ENCODE measurements at places on chromosomes 1 and 21. TPM values are rescaled to one million over a fixed set of nuclear protein-coding genes. Genes with fewer than 3 reads are reported as not detected.

Gene CFHR3
- 1.5 TPM for total RNA-seq

Gene IQGAP3
- 0.15 TPM for total RNA-seq

DNA sequence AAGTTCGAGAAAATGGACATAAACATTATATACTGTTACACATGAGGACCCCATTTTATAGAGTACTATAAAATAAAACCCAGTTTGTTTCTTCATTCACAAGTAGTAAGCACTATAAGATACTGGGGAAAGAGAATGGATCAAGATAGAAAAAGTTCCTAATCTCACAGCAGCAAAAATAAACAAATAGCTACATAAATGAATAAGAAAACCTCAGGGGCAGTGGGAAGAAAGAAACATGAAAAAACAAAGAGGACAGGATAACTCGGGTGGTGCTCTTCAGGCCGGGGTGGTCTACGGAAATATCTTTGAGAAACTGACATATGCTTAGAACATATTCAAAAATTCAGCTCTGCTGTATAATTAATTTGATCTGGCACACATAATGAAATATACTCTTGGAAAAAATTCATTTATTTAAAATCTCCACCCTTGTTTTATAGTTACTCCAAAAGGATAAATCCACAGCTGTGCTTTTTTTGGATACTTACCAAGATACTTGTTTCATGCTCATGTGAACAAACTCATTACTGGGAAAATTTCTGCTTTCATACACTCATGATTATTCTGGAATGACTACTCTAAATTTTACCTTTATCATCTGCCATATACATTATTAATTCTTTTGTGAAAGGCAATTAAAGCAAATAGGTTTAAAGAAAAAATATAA lies 20.0 kb downstream of the CEP170 start:
- DNase-seq = no peak

DNA sequence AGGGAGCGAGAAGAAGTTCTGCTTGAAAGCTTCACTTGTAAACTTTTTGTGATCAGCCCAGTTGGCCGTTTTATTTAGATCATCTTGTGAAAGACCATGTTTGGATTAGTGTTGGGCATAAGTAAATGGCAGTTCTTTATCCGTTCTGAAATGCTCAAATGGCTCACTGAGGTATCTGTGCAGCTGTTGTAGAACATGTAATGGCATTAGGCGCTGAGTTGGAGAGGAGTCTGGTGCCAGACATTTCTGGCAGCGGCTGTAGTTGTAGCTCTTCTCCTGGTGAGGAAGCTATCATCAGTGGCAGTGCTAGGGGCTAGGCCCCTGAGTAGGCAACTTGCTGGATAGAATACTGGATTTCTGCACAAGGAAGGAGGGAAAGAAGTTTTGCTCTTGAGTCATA lies 321.6 kb downstream of the LMO4 start:
- no peak for DNase-seq

DNA sequence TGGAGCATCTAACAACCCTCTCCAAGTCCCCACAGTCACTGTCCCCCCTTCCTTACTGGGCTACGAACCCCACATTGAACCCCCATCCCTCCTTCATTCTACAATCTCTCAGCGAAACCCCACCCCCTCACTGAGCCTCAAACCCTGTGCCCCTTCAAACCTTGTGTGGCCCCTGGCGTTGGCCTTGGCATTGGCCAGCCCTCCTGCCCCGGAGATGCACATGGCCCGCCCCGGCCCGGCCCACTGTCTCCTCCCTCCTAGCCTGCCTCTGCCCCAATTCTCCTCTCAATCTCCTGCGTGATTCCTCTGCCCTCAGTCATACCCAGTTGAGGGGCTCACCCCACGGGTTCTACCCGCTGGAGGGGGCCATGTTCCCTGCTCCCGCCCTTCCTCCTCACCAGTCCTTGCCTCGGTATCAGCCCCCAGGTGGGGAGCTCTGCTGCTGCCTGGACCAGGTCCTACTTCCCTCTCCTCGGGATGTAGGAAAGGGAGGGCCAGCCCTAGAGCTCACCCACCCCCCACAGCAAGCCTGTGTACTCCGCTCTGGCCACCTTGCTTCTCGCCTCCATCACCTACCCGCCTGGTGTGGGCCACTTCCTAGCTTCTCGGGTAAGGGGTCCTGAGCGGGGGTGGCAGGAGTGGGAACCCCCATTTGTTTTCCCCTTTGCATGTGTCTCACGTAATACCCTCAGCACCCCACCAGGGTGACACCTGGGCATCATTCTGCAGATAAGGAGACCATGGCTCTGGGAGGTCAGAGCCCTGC lies 6.6 kb downstream of the CLCNKA start:
- no peak for DNase-seq

Gene ARHGAP29
- total RNA-seq = 91.9 TPM

DNA sequence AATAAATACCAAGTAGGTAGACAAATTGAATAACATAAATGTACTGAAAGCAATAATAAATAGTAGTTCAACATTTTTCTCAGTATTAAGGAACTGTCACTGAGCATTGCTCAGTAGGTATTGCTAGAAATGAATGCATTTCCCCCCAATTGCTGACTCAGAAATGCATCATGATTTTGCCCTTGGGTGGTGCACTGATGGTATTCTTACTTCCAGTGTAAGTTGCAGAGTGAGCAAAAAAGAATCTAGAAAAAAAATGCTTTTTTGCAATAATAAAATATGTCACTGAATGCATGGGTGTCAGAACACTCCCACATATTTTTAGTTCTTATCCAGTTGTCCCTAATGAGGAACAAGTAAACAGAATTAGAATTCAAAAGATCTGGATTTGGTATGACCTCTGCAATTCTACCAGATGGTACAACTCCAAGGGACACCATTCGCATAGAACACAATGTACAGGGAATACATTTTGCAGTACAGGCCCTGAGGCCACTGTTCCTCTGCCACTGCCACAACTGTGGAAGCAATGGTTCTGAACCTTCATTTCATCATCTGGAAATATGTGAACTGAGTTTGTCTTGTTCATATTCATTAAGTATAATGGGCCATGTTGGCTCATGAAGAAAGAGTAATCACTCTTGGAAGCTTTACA lies 78.0 kb downstream of the ATP6V1G3 start:
- no peak for DNase-seq

DNA sequence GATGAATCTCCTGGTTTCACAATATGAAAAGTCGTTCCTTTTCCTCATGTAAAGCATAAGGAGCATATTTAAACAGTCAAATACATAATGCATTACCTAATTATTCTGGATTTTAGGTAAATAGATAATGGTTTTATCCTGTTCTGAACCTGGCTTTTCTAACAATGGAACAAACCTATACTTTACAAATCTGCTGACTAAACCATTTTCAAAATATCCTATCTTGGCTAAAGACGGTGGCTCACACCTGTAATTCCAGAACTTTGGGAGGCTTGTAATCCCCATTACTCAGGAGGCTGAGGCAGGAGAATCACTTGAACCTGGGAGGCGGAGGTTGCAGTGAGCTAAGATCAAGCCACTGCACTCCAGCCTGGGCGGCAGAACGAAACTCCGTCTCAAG lies 2.9 kb downstream of the SMIM12 start:
- no peak for DNase-seq

- no peak for DNase-seq
These were observed 86.3 kb downstream of the SEC16B start for GRCh38 chr1:177883581-177883980.

DNA sequence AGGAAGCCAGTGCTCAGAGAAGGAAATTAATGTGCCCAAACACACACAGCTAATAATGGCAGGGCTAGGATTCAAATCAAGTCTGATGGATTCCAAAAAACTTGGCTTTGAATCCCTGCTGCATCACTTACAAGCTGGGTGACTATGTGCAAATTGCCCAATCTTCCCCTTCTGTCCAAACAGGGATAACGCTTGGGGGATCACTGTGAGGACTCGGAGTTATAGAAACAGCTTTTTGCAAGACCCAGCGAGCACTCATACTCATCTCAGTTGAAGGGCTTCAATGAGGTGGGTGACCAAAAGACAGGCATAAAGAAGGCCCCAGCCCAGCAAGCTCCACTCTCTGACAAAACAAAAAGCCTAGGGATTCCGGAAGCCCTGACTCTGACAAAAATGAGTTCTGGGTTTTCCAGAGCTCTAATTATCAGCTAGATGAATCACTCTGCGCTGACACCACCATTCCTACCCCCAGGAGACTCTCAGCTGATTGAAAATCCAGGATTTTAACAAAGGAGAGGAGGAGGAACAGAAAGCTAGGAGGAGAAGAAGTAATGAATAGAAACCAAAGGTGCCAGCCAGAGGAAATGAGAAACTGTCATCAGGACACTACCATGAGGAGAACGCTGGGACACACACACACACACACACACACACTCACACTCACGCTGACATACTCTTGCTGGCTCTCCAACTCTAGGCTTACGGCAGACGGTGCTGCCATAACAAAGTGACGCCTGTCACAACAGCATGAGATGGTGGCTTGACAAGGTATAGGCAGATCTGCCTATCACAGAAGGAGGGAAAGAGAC lies 1.6 kb upstream of the STK40 start:
- DNase-seq = no peak

DNA sequence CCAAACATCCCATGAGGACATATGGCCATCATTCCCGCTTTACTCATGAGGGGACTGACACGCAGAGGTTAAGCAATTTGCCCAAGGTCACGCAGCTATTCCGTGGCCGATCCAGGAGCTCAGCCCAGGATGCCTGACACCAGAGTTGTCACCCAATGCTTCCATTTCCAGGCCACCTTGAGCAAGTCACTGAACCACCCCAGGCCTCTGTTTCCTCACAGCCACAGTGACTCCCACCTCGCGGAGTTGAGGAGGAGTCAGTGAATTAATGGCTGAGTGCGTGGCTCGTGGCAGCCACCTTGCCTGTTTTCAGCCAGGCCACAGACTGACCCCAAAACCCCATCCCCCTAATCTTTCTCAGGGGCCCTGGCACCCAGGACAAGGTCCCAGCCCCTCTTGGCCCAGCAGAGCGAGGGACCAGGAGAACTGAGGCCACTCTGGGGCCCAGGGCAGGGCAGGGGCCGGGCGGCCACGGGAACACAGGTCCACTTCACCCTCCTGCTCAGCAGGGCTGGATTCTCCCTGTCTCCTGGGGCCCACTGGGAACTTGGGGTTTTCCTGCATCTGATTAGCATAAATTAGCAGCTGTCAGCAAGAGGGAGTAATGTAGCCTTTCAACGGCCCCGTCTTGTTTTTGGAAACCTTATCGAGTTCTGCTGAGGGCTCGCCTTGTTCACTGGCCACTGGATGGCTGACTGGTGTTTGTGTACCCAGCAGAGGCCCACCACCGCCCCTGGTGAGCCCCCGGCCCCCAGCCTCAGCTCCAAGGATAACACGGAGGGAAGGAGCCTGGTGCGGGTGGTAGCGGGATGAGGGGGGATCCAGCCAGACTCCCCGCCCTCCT lies 19.7 kb upstream of the LAPTM5 start:
- no peak for DNase-seq

Gene NBPF8
- total RNA-seq = 26.5 TPM

- DNase-seq = no peak
These were observed 289.5 kb downstream of the KIF26B start for GRCh38 chr1:245444147-245444828.

Gene IFNLR1
- 6.1 TPM for total RNA-seq

Gene FCAMR
- total RNA-seq = not detected

DNA sequence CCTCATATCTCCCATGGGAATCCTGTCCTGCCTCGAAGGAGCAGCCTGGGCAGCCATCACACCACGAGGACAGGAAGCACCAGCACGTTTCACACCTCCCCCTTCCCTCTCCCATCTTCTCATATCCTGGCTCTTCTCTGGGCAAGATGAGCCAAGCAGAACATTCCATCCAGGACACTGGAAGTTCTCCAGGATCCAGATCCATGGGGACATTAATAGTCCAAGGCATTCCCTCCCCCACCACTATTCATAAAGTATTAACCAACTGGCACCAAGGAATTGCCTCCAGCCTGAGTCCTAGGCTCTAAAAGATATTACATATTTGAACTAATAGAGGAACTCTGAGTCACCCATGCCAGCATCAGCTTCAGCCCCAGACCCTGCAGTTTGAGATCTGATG lies 8.7 kb downstream of the SLAMF8 start:
- no peak for DNase-seq

GRCh38 chr1:182731852-182732575 lies 47.6 kb upstream of the RGS8 start:
- DNase-seq = no peak

- no peak for DNase-seq
These were observed 43.7 kb upstream of the KANK4 start for GRCh38 chr1:62362926-62363325.

DNA sequence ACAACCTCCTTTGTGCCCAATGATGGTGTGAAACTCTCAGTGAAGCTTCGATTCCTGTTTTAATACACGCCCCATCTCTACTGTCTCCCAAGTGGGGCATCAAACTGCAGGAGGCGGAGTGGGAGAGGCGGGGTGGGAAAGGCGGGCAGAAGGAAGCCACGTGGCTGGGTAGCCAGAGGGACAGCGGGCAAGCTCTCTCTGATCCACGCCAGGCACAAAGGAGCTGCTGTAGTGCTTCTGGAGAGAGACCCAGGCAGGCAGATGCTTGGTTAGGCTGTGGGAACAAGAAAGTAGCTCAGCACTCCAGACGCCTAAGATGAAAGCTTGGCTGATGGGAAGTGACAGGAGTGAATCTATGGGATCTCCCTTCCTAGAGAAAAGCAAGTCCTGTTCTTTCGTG lies 25.7 kb downstream of the TRIM67 start:
- no peak for DNase-seq

DNA sequence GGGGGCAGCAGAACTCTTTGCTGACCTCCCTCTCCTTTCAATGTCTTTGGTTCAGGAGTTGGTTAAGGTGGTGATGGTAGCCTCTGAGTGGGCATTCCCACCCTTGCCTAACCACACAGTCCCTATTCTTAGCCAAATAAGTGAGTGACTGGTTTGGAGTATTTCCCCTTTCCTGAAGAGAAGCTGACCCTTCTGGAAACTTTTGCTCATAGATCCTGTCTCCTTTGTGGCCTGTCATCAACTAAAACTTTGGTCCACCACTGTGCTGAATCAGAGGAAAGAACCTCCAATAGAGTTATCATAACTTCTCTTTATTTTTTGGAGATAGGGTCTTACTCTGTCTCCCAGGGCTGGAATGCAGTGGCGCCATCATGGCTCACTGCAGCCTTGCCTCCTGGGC lies 31.1 kb downstream of the C1orf21 start:
- no peak for DNase-seq

- DNase-seq = no peak
These were observed 548.4 kb downstream of the PLPP3 start for GRCh38 chr1:56031001-56031400.

GRCh38 chr1:31588751-31589515 lies 12.6 kb downstream of the TINAGL1 start:
- peak; percentile 71 for DNase-seq

- no peak for DNase-seq
These were observed 8.0 kb upstream of the SLC30A2 start for GRCh38 chr1:26053718-26054560.

GRCh38 chr21:42190486-42190863 lies 28.5 kb upstream of the ABCG1 start:
- DNase-seq = no peak

Gene CBS
- 51.5 TPM for total RNA-seq

DNA sequence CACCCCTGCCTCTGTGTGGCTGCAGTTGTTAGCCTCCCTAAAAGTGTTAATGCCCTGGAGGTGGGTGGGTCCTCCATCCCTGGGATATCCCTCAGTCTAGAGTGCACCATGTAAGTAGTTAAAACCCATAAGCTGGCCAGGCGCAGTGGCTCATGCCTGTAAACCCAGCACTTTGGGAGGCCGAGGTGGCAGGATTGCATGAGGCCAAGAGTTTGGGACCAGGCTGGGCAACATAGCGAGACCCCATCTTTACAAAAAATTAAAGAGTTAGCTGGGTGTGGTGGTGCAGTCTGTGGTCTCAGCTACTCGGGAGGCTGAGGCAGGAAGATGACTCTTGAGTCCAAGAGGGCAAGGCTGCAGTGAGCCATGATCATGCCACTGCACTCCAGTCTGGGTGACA lies 10.3 kb downstream of the MYOC start:
- DNase-seq = no peak

Gene PRRX1
- 56.4 TPM for total RNA-seq

Data from thyroid gland (tissue), 4 donors.